ENCODE measurements at places on chromosomes 1 and 21. TPM values are rescaled to one million over a fixed set of nuclear protein-coding genes. Genes with fewer than 3 reads are reported as not detected.

DNA sequence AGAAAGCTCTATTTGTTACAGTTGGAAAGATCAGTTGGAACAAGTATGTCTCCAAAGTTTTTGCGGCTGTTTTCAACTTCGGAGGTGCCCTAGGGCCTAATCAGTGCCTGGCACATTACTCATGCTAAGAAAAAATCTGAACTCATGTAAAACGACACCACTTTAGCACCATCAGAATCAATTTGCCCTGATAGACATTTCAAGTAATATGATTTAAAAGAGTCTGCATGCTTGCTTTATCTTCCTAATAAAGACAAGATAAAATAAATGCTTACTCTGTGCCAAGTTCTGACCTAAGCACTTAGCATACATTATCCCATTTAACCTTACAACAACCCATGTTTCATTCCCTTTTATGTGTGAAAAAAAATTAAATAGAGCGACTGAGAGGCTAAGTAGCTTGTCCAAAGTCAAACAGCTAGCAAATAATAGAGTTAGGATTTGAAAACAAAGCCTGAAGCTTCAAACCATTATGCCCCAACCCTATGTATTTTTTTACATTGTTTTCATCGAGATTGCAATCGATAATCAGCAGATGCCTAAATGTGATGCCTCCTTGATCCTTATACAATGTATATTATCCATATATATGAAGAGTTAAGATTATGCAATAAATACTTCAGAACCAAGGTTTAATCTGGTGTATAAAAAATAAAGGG is 91.3 kb downstream of the DENND1B start:
- H3K27me3 ChIP-seq = no peaks in the 10 kb centered on the region
- no peak overlapping the region for H3K4me3 ChIP-seq
- H3K36me3 ChIP-seq = peaks cover 14% of the 10 kb centered on the region

- H3K4me1 ChIP-seq = no peaks in the 10 kb centered on the region
- no peak for DNase-seq
- H3K27me3 ChIP-seq = no peaks in the 10 kb centered on the region
These were observed 18.0 kb downstream of the OMA1 start for GRCh38 chr1:58528518-58528917.

- H3K4me3 ChIP-seq = peak overlapping the region; percentile 13
- peak overlapping the region; percentile 57 for H3K27ac ChIP-seq
- H3K36me3 ChIP-seq = peaks cover 22% of the 10 kb centered on the region
- peaks cover 27% of the 10 kb centered on the region for H3K4me1 ChIP-seq
- no peak for DNase-seq
- H3K27me3 ChIP-seq = no peaks in the 10 kb centered on the region
These were observed 45.4 kb downstream of the RPL5 start for GRCh38 chr1:92877081-92877711.

- H3K27me3 ChIP-seq = no peaks in the 10 kb centered on the region
- no peak overlapping the region for H3K4me3 ChIP-seq
- H3K4me1 ChIP-seq = peaks cover 43% of the 10 kb centered on the region
- peaks cover 21% of the 10 kb centered on the region for H3K36me3 ChIP-seq
These were observed 55.6 kb upstream of the DUSP10 start for GRCh38 chr1:221797506-221797905.

AMY2B gene
- total RNA-seq = 5.2 TPM

DNA sequence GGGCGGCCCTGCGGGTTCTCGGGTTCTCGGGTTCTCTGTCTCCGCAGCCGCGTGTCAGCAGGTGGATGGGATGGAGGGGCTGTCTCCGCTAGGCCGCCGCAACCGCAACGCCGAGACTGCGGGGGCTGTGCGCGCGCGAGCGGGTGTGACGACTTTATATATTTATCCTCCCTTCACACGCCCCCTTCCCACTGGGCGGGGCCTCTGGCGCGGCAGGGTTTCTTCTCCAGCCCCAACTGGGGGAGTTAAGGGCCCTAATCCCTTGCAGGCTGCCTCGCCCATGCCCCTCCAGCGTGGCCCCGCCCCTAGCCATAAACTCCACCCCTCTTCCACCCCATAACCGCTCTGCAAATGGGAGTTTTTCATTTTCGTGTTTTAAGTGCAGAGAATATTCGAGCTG is 3.4 kb downstream of the IGSF21 start:
- H3K27ac ChIP-seq = no peak overlapping the region
- no peaks in the 10 kb centered on the region for H3K36me3 ChIP-seq
- no peak for DNase-seq

- DNase-seq = no peak
- H3K4me1 ChIP-seq = peaks cover 19% of the 10 kb centered on the region
- peaks cover 30% of the 10 kb centered on the region for H3K27me3 ChIP-seq
- no peaks in the 10 kb centered on the region for H3K36me3 ChIP-seq
These were observed 59.1 kb downstream of the PLXNA2 start for GRCh38 chr1:208184966-208185654.

RIPK4 gene
- not detected for total RNA-seq

- H3K36me3 ChIP-seq = peaks cover 21% of the 10 kb centered on the region
- no peak for DNase-seq
- H3K27ac ChIP-seq = no peak overlapping the region
- peaks cover 24% of the 10 kb centered on the region for H3K4me1 ChIP-seq
- no peak overlapping the region for H3K4me3 ChIP-seq
These were observed 99.9 kb upstream of the SGIP1 start for GRCh38 chr1:66434096-66434495.

- no peak for DNase-seq
- H3K27me3 ChIP-seq = no peaks in the 10 kb centered on the region
- H3K36me3 ChIP-seq = no peaks in the 10 kb centered on the region
- H3K4me3 ChIP-seq = no peak overlapping the region
These were observed 64.2 kb upstream of the SH3GLB1 start for GRCh38 chr1:86640161-86640670.

RASSF5 gene
- total RNA-seq = 192 TPM

DNA sequence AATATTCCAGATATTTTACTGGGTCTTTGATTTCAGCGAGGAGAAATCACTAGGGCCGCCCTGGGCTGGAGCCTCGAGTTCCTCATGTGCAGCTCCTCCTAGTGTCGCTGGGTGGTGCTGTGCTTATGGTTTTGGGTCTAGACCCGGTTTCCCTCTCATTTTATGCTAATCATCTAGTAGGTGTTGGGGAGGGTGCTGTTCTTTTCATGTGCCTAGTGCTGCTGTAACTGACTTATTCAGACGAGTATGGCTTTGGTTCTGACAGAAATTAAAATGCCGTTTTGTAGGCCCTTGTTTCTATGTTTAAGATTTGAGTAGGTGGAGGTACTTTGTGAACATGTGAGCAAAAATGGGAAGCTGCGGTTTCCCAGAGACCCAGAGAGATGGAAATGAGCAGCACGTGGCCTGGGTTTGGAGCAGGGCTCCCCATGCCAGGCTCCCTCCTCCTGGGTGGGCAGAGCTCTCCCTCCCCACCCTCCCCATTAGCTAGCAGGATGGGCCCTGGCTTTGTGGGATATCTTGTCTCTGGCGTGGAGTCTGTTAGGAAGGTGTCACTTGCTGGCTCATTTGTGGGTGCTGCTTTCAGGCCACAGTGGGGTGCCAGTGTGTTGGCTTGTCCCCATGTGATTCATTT is 74.0 kb upstream of the GPR88 start:
- peak overlapping the region; percentile 25 for H3K27ac ChIP-seq
- peaks cover 37% of the 10 kb centered on the region for H3K36me3 ChIP-seq
- DNase-seq = peak; percentile 63
- H3K27me3 ChIP-seq = no peaks in the 10 kb centered on the region

DNA sequence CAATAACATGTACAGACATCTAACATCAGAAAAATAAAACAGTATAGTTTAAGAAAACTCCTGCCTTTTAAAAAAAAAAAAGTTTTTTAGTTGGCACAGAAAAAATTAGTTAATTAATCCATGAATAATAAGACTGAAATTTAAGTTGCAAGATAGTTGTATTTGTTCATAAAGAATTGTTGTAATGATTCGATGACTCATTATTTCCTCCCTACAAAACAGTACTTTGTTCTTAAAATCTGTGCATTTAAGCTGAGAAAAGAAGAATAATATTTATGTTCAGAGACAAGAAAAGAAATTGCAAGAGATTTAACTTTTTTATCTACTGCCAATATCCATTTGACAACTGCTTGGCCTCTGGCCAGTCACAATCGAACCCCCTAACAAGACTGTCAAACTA is 894.7 kb downstream of the ADGRL2 start:
- no peak overlapping the region for H3K4me3 ChIP-seq
- no peak overlapping the region for H3K27ac ChIP-seq
- DNase-seq = no peak
- no peaks in the 10 kb centered on the region for H3K27me3 ChIP-seq

DNA sequence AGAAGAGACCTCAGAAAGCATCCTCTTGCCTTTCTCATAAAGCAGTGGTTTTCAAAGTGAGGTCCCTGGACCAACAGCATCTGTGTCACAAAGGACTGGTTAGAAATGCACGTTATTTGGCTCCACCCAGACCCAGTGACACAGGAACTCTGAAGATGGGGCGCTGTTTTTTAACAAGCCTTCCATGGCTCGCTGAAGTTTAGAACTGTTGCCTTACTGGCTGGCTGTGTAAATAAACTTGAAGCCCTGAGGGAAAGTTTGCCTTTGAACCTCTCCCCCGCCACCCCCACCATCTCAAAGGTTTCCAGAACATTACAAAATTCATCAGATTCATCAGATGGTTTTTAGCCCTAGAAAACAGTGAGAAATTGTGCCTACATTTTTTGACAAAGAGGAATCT is 21.8 kb upstream of the IKBKE start:
- no peaks in the 10 kb centered on the region for H3K27me3 ChIP-seq
- H3K4me3 ChIP-seq = no peak overlapping the region
- peaks cover 44% of the 10 kb centered on the region for H3K36me3 ChIP-seq
- no peak overlapping the region for H3K27ac ChIP-seq
- no peaks in the 10 kb centered on the region for H3K4me1 ChIP-seq

PLXNA2 gene
- 1.6 TPM for total RNA-seq

GRCh38 chr1:94606471-94606870 is 64.9 kb upstream of the F3 start:
- no peak overlapping the region for H3K27ac ChIP-seq
- H3K4me3 ChIP-seq = no peak overlapping the region

DNA sequence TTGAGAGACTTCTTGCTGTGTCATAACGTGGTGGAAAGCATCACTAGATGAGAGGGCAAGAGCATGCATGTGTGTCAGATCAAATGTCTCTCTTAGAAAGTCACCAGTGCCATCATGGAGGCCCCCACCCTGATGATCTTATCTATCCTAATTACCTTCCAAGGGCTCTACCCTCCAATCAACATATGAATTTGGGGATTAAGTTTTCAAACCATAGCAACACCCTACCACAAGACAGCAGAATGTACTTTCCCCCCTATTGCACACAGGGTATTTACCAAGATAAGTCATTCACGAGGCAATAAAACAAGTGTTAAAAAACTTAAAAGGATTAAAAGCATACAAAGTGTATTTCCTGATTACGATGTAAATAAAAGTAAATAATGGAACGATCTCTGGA is 515.6 kb downstream of the LMO4 start:
- DNase-seq = no peak
- peaks cover 12% of the 10 kb centered on the region for H3K27me3 ChIP-seq
- no peak overlapping the region for H3K27ac ChIP-seq
- H3K4me3 ChIP-seq = no peak overlapping the region

ZZZ3 gene
- 35.9 TPM for total RNA-seq

TIAM1 gene
- 41.5 TPM for total RNA-seq

GRCh38 chr1:112722601-112723510 is 7.7 kb upstream of the PPM1J start:
- no peak overlapping the region for H3K4me3 ChIP-seq
- H3K27me3 ChIP-seq = peaks cover 33% of the 10 kb centered on the region
- no peak overlapping the region for H3K27ac ChIP-seq
- no peak for DNase-seq
- no peaks in the 10 kb centered on the region for H3K36me3 ChIP-seq
- H3K4me1 ChIP-seq = peaks cover 14% of the 10 kb centered on the region

- no peak overlapping the region for H3K27ac ChIP-seq
- no peak overlapping the region for H3K4me3 ChIP-seq
- no peaks in the 10 kb centered on the region for H3K36me3 ChIP-seq
- H3K27me3 ChIP-seq = no peaks in the 10 kb centered on the region
These were observed 18.5 kb downstream of the WLS start for GRCh38 chr1:68213843-68214242.

GRCh38 chr1:30375156-30375555 is 348.2 kb downstream of the MATN1 start:
- H3K4me3 ChIP-seq = no peak overlapping the region
- no peaks in the 10 kb centered on the region for H3K36me3 ChIP-seq
- no peak for DNase-seq
- H3K4me1 ChIP-seq = no peaks in the 10 kb centered on the region
- H3K27ac ChIP-seq = no peak overlapping the region

DNA sequence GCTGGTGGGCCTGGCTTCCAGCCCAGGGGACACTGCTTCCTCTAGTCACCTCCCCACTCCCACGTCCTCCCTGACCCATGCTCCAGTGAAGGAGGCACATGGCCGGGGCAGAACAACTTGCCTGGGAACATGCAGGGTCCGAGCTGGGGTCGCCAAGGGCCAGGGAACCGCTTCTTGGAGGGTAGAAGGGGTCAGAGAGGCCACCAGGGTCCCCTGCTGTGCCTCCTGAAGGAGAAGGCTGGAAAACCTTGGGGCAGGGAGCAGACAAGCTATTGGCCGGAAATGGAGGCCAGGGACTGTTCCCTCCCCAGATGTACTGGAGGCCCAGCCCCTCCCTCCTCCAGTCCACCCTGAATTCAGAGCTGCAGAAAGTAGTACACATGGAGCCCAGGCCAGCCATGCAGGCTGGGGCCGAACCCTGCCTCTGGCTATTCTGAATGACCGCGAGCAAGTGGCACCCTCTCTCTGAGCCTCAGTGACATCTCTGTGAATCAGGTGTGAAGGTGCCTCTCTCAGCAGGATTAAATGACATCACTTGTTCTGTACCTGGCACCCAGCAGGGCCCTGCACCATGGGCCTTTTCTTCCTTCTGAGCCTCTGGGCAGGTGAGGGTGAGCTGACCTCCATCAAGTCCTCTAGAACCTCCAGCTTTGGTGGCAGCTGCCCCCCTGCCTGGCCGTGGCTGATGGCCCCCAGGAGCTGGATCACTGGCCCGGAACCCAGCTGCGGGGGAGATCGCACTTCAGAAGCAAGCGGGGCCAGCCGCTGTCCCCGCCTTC is 15.7 kb downstream of the SPOCD1 start:
- H3K27me3 ChIP-seq = peaks cover 9% of the 10 kb centered on the region
- no peak for DNase-seq
- H3K4me1 ChIP-seq = peaks cover 9% of the 10 kb centered on the region
- H3K36me3 ChIP-seq = no peaks in the 10 kb centered on the region

DNA sequence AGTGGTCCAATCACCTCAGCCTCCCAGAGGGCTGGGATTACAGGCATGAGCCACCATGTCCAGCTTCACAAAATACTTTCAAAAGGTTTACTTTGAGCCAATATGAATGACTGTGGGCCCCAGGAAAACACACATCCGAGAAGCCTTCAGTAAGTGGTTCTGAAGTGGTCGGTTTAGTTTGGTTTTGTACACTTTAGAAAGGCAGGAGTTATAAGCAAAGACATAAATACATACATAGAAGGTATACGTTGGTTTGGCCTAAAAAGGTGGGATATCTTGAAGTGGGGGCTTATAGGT is 3.2 kb upstream of the MIB2 start:
- no peak for DNase-seq
- no peak overlapping the region for H3K27ac ChIP-seq
- H3K4me3 ChIP-seq = no peak overlapping the region
- peaks cover 36% of the 10 kb centered on the region for H3K4me1 ChIP-seq

- H3K4me1 ChIP-seq = no peaks in the 10 kb centered on the region
- no peak for DNase-seq
- no peak overlapping the region for H3K27ac ChIP-seq
- no peaks in the 10 kb centered on the region for H3K36me3 ChIP-seq
- H3K27me3 ChIP-seq = peaks cover 24% of the 10 kb centered on the region
These were observed 10.9 kb upstream of the BLACAT1 start for GRCh38 chr1:205466595-205467220.

GRCh38 chr21:31286621-31287020 is 57.4 kb downstream of the TIAM1 start:
- H3K27ac ChIP-seq = no peak overlapping the region
- H3K4me1 ChIP-seq = peaks cover 28% of the 10 kb centered on the region
- DNase-seq = no peak
- no peak overlapping the region for H3K4me3 ChIP-seq

Data from activated CD8-positive, alpha-beta T cell treated with anti-CD3 and anti-CD28 coated beads, Interleukin-2, amount 10 ng/mL, durations not matched to agents 7 days and 5 days (primary cell).